ENCODE measurements at places on chromosomes 3 and 15.

GRCh38 chr3:71874618-71875017, 89.7 kb upstream of the PROK2 start:
- DNase-seq: no peak

DNA sequence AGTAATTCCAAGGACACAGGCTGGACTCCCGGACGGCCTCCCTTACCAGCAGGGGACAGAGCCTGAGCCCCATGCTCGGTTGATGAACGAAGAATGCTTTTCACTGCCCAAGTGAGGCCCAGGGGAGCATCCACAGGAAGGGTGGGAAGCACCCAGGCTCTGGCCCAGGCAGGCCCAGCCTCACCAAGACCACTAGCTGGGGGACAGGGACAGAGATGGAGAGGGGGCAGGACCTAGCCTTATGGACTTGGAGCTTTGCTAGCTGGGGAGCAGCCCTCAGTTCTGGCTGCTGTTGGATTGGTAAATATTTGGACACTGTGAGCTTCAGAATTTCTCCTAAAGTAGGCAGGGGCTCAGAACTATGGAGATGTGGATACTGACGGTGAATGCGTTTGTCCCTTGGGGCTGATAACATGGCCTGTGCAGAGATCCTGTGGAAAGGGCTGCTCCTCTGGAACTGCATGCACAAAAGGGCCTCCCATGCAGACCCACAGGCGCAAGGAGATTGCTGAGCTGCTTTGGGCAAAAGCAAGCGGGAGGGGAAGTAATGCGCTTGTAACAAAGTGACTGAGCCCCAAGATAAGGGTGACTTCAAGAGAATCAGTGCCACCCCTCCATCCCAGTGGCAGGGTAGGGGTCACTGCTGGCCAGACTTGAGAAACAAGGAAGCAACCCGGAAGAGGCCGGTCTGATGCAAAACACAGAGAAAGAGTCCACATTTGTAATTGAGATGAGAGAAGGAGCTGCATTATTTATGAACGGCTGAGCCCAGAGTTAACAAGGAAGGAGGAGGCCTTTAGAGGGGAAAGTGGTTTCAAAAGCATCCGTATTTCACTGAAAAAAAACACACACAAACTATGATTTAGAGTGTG, 70.1 kb upstream of the MEF2A start:
- DNase-seq: no peak

GRCh38 chr3:119401069-119401468, 62.3 kb downstream of the TMEM39A start:
- DNase-seq: no peak

DNA sequence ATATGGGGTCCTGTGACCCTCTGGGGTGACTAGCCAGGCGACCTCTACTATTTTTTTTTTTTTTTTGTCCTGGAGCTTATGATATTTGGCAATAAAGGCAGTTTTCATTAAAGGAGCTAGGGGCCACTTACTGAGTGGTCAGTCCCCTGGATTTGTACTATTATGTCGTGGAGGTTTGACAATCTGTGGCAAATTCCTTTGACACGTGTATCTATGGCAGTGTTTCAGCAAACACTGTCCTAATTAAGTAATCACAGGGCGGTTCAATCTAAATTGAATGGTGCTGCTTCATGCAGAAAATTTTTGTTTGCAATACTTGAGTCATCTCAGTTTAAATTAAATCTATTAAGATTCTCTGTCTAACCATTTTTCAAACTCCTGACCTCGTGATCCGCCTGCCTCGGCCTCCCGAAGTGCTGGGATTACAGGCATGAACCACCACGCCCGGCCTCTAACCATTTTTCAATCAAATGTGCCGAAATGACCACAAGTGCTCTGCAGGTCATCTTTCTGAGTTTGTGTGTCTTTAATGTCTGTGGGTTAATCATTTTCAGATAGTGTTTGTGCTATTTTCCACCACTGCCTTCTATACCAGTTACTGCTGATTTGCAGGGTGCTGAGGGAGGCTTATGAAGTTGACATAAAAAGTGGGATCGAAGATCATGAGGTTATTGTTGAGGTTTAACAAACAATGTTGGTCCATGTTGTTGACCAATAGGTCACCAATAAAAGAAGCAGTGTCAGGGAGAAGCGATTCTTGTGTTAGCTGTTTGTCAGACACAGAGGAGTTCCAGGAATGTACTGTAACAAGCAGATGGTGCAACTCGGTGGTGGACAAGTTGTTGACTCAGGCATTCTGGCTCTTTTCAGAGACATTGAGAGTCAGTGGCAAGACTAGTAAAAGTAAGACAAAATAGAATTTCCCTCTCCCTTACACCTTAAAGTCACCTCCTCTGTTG, 18.6 kb upstream of the SLC2A2 start:
- no peak for DNase-seq

DNA sequence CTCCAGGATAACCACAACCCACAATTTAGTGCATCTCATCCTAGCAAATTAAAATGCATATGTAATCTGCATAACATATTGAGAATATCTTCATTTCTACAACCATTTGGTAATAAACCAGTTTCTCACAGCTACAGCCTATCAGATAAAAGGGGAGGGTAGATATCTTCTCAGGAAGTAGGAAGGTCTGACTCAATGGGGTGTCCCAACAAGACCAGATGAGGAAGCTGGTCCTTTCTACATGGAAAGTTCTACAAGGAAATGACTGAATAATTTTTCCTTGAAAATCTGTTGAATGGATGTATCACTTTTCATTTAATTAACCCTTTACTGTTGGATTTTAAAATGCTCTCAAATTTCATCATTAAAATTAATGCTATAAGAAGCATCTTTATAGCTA, 17.4 kb upstream of the TMPRSS7 start:
- no peak for DNase-seq

DNA sequence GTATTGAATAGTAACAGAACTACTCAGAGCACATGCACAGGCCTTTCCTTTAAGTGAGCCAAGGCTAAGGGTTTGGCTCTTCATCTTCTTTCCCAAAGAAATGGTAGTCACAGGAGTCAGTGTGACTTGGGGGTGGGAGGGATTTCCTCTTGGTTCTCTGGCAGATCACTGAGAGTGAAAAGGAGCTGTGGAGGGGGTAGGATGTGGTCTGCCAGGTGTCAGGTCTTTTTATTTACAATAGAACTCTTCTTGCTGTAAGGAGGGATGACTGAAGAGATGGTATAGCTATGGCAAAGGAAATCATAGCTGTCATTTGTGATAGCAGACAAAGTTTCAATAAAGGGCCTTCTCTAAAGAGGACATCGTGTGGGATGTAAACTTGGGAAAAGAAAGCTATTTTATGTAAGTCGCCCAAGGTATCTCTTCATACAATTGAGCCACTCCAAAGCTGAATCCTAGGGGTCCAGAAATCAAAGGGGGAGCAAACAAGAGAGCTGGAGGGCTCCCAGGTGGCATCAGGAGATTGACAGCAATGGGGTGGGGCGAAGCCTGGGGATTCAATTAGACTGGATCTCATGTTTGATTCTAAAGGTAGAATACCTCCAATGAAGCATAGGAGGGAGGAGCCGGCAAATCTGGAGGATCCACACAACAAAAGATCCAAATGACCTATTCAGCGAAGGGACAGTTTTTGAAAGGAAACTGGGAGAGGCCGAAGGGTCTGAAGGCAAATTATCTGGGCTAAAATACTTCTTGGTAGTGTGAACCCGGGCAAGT, 20.0 kb upstream of the CHD2 start:
- DNase-seq: no peak

- DNase-seq: no peak
Observed at GRCh38 chr3:52254608-52255007, 9.0 kb downstream of the PPM1M start.

DNA sequence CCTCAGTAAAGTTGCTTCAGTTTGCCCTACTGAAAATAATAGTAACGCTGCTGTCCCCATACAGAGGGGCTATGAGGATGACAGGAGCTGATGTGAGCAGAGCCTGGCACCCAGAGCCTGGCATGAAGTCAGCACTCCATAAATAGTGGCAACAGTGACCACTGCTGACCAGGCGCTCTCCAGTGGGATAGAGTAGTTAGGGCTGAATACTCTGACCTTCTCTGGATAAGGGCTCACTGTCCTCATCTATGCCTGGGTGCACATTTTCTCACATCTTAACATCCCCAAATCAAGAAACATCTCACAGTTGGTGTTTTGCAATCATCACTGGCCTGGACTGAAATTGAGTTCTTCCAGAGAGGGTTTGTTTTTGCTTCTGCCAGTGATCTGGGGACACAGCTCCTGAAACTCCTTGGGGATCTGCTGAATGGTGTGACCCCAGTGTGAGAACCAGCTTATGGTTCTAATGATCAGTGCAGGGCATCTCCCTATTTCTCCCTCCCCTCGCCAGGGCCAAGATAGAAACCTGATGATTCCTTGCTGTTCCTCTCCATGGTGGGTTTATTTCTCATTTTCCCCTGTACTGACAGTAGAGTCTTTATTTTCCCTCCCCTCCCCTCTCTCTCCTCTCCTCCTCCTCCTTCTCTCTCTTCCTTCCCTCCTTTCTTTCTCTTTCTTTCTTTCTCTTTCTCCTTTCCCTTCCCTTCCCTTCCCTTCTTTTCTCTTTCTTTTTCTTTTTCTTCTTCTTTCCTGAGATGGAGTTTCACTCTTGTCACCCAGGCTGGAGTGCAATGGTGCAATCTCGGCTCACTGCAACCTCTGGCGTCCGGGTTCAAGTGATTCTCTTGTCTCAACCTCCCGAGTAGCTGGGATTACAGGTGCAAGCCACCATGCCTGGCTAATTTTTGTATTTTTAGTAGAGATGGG, 3.5 kb upstream of the PCSK6 start:
- no peak for DNase-seq

GRCh38 chr15:78083687-78084448, 6.4 kb upstream of the TBC1D2B start:
- DNase-seq: no peak

GRCh38 chr15:39094116-39094515, 486.8 kb upstream of the THBS1 start:
- no peak for DNase-seq

DNA sequence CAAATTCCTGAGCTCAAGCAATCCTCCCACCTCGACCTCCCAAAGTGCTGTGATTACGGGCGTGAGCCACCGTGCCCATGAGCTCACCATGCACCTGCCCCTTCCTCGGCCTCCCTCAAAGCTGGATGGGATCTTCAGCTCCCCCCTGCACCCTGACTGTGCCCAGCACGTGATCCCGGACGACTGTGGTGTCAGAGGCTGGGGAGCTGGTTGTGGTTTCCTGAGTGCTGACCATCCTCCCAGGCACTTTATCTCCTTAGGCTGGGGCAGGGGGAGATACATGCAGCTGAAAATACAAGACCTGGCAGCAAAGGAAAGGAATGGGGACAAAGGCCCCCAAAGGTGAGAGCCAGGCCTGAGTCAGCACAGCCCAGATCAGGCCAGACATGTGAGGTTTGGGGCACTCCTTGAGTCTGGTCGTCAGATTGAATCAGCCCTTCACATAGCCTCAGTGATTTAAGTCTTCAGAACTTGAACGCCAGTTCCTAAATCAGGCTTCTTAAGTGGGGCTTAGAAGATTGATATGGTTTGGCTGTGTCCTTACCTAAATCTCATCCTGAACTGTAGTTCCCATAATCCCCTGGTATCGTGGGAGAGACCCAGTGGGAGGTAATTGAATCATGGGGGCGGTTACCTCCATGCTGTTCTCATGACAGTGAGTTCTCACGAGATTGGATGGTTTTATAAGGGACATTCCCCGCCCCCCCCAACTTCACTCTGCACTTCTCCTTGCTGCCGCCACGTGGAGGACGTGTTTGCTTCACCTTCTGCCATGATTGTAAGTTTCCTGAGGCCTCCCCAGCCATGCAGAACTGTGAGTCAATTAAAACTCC, 35.8 kb downstream of the PRKCD start:
- no peak for DNase-seq

DNA sequence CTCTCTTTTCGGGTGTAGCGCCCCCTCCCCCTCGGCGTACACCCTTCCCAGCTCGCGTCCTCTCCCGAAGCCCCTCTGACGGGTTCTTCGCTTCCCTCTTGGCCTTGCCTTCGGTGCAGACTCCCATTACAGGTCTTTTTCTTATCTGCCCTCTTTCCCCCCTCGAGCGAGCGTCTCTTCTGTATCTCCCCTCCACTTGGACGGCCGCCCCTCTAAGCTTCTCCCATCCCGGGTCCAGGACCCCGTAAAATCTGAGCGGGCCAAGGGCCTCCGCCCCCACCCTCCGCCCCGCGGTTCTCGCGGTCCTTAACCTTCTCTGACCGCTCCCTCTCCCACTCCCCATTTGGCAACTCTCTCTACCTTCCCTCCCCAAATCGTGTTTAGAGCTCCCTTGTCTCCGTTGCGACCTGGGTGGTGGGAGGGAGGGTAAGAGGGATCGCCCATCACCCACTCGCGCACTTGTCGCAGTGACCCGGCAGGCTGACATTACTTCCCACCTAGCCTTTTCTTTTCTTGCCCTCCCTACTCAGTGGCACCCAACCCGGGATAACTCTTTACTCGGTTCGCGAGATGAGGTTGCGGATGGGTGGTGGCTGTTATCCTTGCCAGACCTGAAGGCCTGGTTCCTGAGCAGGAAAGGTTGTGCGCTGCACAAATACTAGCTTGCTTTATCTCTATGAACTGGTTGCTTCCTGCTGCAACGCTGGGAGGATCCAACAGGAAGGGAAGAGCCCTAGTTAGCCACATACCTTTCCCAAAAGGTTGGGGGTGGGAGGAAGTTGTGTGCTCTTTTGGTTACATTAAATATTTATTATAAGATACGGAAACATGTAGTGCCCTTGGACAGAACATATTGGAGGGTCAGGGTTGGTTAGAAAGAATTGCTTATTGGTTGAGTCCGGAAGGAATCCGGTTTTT, 922 bp downstream of the RAB11A start:
- DNase-seq: peak; percentile 17

- DNase-seq: no peak
Observed at GRCh38 chr15:36596915-36597314, 17.5 kb downstream of the CDIN1 start.

GRCh38 chr3:110946810-110947209, 124.8 kb upstream of the NECTIN3 start:
- DNase-seq: no peak

DNA sequence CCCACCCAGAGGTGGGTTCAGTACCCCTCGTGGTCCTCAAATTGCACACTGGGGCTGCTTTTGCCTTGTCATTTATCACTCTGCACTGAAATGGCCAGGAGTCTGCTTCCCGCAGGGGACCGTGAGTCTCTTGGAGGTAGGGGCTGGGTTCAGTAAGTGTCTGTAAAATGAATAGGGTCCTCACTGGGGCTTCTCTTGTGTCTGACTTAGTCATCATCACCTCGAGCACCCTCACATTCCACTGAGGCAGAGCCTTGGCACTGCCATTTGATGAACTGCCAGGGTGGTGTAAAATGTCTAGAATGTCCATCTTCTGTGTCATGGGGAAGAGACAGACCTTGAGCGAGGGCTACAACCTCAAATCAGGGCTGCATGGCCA, 61.0 kb upstream of the RYK start:
- no peak for DNase-seq

All from ovary (tissue), 10 donors.